ENCODE measurements at places on chromosomes 5 and 9. TPM values are rescaled to one million over a fixed set of nuclear protein-coding genes. Genes with fewer than 3 reads are reported as not detected.

KYAT1 gene
- 8.1 TPM for total RNA-seq

EGFL7 gene
- 51.0 TPM for total RNA-seq

BTNL8 gene
- total RNA-seq = not detected

FAM81B gene
- total RNA-seq = not detected

SPINK7 gene
- total RNA-seq = not detected

SLC4A9 gene
- not detected for total RNA-seq

NRARP gene
- total RNA-seq = 4.6 TPM

ADCY2 gene
- not detected for total RNA-seq

SIT1 gene
- total RNA-seq = not detected

DMRT2 gene
- total RNA-seq = 0.12 TPM

TAS2R1 gene
- total RNA-seq = not detected

MIER3 gene
- 12.3 TPM for total RNA-seq

AQP3 gene
- 21.4 TPM for total RNA-seq

CDC25C gene
- total RNA-seq = 13.5 TPM

GLDC gene
- 14.1 TPM for total RNA-seq

GKAP1 gene
- 5.8 TPM for total RNA-seq

PHF24 gene
- total RNA-seq = 0.09 TPM

ENHO gene
- total RNA-seq = 2.9 TPM

MLANA gene
- total RNA-seq = not detected

TUSC1 gene
- total RNA-seq = 5.9 TPM

CMBL gene
- total RNA-seq = 22.2 TPM

CARTPT gene
- not detected for total RNA-seq

TAF9 gene
- total RNA-seq = 114 TPM

CNTFR gene
- 0.20 TPM for total RNA-seq

NEK6 gene
- total RNA-seq = 50.0 TPM

NR5A1 gene
- not detected for total RNA-seq

C9orf50 gene
- not detected for total RNA-seq

AFAP1L1 gene
- total RNA-seq = 8.2 TPM

PDE8B gene
- total RNA-seq = 1.1 TPM

PDGFRB gene
- total RNA-seq = 0.13 TPM

TMEM8B gene
- total RNA-seq = 1.8 TPM

OSMR gene
- 77.8 TPM for total RNA-seq

MYOT gene
- not detected for total RNA-seq

IL4 gene
- total RNA-seq = not detected

MSH3 gene
- total RNA-seq = 7.2 TPM
